Muscle of arm (tissue), 14 donors: ENCODE measurements at places on chromosomes 16 and 17.
A peak's percentile ranks its signal among the peaks of the same experiment; 100 is the strongest.

DNA sequence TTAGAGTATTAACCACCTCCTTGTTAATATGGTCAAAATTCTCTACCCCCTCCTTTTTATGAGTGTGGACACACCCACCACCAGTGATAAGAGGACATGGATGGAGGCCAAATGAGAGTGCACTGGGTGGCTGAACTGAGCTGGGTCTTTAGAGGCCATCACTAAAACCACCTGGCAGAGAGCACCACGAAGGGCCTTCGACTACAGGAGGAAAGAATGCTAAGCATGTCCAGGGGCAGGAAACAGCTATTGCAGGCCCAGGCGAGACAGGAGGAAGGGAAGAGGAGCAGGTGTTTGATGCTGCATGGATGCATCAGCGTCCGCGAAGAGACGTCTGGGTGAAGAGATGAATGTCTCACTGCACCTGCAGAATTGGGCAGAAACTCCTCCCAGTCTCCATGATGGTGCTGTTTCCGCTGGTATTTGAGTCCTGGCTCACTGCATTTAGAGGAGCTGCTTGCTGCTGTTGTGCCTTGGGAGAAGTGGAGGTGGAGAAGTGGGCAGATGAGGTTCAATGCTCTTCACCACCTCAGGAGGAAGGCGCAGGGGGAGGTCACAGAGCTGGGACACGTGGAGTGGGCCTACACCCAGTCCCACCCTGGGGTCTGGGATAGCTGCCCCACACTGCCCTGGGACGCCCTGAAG lies 33.2 kb downstream of the SPHK1 start:
- DNase-seq: no peak

DNA sequence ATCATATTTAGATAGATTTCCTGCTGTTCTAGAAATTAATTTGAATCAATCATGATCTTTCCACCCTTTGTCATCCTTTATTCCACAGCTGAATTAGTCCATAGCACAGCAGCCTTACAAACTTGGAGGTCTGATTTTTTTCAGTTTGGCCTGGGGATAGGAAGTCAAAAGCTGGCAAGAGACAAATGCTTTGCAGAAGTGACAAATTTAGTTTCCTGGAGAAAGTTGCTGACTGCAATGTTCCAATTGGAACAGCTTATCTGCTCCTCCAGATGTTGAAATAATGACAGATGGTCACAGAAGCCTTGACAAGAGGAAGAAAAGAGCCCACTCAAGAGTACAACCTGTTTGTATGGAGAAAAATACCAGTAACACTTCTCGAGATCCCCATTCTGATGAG lies 1276.1 kb upstream of the CDH8 start:
- DNase-seq: peak; percentile 21

- no peak for DNase-seq
These were observed 7.5 kb downstream of the N4BP1 start for GRCh38 chr16:48602356-48603014.

- DNase-seq: no peak
These were observed 2.8 kb upstream of the LPCAT2 start for GRCh38 chr16:55506083-55506482.

- no peak for DNase-seq
These were observed 53.2 kb upstream of the MRTFB start for GRCh38 chr16:14017886-14018285.

DNA sequence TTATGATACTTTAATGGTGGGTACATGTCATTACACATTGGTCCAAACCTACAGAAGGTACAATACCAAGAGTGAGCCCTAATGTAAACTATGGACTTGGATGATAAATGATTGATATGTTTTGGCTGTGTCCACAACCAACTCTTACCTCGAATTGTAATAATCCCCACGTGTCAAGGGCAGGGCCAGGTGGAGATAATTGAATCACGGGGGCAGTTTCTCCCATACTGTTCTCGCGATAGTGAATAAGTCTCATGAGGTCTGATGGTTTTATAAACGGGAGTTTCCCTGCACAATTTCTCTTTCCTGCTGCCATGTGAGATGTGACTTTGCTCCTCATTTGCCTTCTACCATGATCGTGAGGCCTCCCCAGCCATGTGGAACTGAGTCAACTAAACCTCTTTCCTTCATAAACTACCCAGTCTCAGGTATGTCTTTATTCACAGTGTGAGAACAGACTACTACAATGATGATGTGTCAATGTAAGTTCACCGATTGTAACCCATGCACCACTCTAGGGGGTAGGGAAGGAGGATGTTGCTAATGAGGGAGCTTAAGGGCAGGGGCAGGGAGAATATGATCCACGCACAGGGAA lies 7.0 kb upstream of the METTL22 start:
- DNase-seq: no peak

GRCh38 chr17:80720610-80721577 lies 176.3 kb downstream of the RPTOR start:
- no peak for DNase-seq

DNA sequence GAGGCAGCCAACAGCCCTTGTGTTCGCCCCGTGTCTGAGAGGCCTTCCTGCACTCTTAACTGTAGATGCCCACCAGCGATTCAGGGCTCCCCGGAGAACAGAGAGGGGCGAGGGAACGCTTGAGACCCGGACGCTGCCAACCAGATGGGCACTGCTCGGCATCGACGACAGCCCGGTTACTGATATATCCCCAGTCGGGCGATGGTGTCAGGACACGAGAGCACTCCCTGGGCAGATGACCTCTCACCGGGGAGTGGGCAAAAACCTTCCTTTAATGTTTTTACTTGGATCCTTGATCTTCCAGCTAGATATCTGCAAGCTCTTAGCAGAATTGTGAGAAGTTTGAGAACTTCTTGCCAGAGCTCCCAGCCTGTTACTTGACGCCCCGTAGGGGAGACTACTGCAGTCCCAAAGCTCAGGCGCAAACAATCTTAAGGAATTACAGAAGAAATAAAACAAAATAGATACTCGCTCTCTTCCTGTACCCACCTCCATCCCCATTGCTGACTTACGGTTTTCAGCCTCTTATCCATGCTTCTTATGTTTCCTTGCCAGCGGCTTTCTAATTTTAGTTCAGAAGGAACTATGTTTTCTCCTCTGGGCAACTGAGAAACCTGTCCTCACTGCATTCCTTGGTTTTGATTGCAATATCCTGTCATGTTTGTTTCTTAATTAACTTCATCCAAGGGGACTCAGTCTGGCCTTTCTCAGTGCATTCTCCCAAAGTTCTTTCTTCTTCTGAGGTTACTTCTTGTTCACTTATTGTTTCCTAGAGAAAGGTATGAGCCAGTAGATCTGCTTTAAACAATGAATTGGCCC lies 845 bp downstream of the SP2 start:
- DNase-seq: no peak

DNA sequence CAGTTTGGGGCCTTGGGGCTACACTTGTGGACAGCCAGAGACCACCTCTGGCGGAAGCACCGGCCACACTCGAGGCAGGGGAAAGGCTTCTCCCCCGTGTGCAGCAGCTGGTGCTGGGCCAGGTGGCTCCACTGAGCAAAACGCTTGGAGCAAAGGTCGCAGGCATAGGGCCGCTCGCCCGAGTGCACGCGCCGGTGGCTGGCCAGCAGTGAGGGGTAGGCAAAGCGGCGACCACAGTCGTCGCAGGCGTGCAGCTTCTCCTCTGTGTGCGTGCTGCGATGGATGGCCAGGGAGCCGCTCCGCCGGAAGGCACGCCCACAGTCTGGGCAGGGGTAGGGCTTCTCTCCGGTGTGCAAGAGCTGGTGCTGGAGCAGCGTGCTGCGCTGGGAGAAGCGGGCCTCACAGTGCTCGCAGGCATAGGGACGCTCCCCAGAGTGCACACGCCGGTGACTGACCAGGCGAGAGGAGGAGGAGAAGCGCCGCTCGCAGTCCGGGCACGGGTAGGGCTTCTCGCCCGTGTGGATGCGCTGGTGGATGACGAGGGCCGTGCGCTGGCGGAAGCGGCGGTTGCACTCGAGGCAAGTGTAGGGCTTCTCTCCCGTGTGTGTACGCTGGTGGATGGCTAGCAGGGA lies 5.8 kb downstream of the ZNF689 start:
- no peak for DNase-seq

DNA sequence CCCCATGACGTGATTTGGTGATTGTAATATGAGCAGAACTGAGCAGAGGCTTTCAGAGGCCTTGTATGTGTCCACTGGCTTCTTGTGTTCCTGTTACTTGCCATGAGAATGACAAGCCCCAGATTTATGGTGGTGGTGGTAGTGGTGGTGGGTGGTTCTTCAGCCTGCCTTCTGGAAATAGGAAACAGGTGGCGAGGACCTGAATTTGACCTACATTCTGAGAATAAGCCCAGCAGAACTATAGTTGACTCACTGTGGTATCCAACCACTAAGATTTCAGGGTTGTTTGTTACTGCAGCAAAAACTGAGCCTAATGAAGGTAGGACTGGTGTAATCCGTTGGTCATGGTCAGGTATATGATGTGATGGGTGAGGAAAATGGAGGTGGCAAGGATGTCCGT lies 93.0 kb downstream of the SHISA9 start:
- no peak for DNase-seq

DNA sequence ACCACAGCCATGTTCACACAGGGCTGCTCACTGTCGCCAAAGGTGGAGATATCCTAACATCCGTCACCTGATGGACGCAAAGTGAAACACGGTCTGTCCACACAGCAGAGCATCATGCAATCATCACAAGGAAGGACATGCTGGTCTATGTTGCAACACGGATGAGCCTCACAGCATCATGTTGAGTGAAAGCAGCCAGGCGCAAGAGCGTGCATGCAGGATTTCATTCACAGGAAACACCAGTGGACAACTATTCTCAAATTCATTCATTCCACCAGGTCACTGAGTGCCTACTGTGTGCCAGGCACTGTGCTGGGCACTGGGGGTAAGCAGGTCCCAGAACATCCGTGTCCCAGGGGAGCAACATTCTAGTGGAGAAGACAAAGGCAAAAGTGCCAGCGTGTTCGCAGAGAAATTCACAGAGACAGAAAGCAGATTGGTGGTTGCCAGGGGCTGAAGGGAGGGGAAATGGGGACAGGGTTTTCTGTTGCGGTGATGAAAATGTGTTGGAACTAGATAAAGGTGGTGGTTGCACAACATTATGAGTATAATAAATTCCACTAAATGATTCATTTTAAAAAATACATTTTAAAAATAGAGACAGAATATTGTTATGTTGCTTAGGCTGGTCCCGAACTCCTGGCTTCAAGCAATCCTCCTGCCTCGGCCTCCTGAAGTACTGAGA lies 22.7 kb upstream of the KCNJ12 start:
- no peak for DNase-seq

- DNase-seq: no peak
These were observed 23.3 kb downstream of the GPR179 start for GRCh38 chr17:38320482-38320881.

GRCh38 chr16:67055712-67056487 lies 27.0 kb downstream of the CBFB start:
- DNase-seq: no peak

GRCh38 chr17:44362949-44363612 lies 572 bp downstream of the FAM171A2 start:
- no peak for DNase-seq

GRCh38 chr16:71426069-71426879 lies 15.6 kb downstream of the TLE7 start:
- DNase-seq: no peak

DNA sequence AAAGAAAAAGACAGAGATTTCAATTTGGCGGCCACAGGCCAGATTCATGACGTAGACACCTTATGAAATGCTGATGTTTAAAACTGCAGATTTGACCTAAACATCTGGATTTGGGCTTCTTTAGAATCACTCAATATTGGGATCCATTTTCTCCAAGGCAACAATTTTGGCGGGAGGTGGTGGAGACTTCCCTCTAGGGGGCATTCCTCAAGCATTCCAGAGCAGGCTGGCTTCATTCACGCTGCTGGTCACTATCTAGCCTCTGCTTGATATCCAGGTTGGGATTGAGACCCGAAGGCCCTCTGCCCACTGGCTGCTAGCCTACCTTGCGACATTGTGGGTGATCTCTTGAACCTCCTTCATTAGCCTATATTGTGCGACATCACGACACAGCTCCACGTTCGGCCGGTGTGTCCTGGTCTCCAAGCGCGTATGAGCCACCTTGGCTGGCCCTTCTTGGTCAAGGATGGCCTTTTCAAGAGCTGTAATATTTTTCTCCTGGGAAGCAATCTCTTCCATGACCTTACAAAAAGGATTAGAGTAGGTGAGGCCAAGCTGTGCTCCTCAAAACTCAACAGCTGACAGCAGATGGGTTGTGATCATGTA lies 24.5 kb downstream of the FBXO39 start:
- no peak for DNase-seq

- DNase-seq: no peak
These were observed 100.1 kb downstream of the RAB11FIP4 start for GRCh38 chr17:31491376-31492131.

DNA sequence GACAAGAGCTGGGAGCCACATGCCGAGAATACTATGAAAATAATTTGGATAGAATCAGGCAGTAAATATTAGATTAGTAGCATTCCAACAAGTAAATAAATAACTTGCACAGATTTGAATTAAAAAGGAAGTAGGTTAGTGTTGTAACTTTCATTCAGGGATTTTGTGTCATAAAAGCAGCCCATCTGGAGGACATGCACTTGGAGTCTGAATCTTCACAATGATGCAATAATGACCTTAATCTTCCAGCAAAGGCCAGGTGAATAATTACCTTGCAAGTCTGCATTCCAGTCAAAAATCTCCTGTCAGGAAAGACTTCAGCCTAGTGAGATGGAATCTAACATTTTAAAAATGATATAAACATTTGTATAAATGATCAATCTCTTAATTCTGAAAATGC lies 518.1 kb downstream of the KCNJ2 start:
- DNase-seq: no peak

DNA sequence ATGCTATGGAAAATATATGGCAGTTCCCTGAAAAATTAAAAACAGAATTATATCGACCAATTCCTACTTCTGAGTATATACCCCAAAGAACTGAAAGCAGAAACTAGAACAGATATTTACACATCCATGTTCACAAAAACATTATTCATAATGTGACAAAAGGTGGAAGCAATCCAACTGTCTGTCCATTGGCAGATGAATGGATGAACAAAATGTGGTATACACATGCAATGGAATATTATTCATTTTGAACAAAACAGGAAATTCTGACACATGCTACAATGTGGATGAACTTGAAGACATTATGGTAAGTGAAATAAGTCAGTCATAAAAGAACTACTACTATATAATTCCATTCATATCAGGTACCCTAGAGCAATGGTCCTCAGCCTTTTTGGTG lies 263.5 kb upstream of the AXIN2 start:
- no peak for DNase-seq

DNA sequence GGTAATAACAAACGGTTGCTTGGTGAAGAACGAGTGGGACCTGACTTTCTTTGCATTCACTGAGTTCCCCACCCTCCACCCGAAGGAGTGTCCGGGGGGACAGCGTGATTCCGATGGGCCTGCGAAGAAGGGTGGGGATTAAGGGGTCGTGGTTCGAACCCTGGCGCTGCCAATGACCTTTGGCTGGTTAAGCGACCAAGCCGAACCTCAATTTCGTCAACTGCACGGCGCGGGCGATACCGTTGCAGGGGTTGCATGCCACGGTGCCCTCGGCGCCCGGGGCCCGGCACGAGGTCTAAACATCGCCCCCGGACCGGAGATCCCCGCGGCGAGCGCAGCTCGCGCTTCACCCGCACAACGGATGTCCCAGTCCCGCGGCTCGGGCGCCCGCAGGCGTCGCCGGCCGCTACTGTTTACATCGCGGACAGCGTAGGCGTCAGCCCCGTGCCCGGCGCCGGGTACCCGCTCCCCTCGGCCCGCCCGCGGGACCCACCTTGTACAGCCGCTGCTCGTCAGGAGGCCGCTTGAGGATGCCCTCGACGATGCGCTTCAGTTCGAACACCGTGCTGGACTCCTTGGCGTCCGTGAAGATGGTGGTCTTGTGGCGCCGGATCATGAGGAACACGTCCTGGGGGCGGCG lies 460 bp downstream of the ELOB start:
- DNase-seq: no peak

GRCh38 chr17:71024172-71024571 lies 854.8 kb downstream of the KCNJ2 start:
- DNase-seq: no peak
